Fibroblast of skin of back (primary cell): ENCODE measurements at places on chromosomes 11 and 22.
A peak's percentile ranks its signal among the peaks of the same experiment; 100 is the strongest.

DNA sequence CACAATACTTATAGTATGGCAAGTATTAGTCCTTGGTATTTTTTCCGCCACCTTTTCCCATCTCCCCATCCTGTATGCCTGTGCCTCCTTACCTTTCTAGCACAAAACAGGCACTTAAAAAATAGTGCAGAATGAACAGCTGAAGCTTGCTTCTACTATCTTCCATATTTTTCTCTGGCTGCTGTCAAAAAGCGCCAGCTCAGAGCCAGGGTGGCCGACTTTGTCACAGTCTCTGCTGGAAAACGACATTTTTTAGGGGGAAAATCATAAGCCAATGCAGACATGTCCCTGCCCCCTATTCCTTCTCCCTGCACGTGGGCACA lies 26.5 kb upstream of the ROBO3 start:
- no peak for DNase-seq

GRCh38 chr11:130042093-130042591 lies 27.6 kb upstream of the APLP2 start:
- DNase-seq: peak; percentile 87

GRCh38 chr22:48960576-48960975 lies 867.1 kb downstream of the BRD1 start:
- DNase-seq: no peak

DNA sequence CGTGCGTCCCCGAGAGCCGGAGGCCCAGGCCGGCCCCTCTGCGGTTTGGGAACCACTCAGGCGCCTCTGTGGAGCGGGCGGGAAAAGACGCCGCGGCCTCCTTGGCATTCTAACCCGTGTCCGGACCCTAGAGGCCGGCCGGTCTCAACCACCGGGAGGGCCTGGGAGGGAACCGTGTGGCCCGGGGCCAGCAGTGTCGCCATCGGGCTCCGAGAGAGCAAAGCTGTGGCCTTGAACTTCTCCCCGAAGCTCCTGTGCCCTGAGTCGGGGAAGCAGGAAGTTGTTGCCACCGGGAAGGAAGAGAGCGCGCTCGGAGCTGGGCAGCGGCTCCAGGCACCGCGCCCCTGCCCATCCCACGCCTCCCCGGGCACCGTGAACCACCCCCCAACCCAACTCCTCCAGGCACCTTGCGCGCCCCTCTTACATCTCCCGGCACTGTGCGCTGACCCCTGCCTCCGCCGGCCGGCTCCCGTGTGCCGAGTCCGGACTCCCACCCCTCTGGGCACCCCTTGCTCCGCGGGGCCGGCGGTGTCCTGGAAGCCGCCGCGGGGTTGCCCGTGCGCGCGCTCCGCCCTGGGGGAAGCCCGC lies 80.0 kb upstream of the PPARA start:
- no peak for DNase-seq

DNA sequence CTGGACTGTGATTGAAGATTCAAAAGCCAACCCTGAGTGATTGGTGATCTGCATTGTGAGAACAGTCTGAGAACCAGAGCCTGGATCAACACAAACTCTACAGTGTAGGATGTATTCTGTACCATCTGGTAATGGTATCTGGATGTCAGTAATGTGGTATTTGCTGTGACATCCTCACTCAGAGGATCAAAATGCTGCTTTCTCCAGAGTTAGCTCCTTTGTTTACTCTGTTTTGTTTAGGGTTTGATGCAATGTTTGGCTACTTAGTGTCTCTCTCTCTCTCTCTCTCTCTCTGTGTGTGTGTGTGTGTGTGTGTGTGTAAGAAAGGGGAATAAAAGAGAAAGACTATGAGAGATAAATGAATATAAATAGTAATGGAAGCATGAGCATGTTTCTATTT lies 24.3 kb downstream of the CASP4 start:
- DNase-seq: no peak

DNA sequence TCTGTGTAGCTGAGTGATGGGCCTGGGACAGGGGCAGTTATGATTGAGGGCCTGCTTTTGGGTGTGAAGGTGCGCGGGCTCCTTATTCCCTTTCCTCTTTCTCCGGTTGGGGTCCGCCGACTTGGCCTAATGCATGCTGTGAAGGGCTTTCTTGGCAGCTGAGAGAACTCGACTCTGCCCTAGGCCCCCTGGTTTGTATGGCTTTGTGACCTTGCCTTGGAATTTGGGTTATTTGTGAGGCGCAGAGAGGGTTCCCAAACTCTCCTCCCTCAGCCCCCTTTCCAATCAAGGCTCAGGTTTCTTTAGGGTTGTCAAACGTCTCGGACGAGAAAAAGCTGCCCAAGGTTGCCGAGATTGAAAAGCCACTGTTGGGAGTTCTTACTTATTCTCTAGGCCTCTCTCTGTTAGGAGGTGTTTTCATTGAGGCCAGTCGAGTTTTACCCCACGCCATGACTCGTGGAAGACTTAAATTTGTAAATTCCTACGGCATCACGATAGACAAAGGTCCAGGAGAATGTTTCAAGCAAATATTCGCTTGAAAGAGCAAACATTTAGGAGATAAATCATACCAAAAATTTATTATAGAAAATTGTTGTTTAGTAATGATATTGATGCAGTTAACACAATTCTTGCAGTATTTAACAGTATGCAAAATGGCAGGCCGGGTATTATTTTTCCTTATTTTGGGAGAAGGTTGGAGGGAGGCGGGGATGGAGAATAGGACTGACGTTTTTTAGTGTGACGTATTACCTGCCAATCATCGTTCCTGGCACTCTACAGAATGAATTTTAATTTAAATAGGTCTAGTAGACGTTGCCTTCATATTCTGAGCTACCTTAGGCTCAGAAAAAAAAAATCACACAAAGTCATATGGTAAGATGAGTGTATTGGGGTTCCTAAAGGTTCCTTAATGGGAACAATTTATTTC lies 689 bp downstream of the PDHX start:
- DNase-seq: peak; percentile 16

GRCh38 chr11:17607591-17608570 lies 60.8 kb downstream of the OTOG start:
- no peak for DNase-seq

- no peak for DNase-seq
Observed at GRCh38 chr22:47591016-47591415, 828.6 kb downstream of the TBC1D22A start.

GRCh38 chr11:46519351-46519750 lies 74.5 kb downstream of the AMBRA1 start:
- DNase-seq: no peak

- no peak for DNase-seq
Observed at GRCh38 chr11:72398058-72398758, 36.1 kb downstream of the CLPB start.

- DNase-seq: no peak
Observed at GRCh38 chr22:39311592-39312400, 7.6 kb downstream of the RPL3 start.

GRCh38 chr11:66289548-66290329 lies 796 bp upstream of the YIF1A start:
- no peak for DNase-seq

DNA sequence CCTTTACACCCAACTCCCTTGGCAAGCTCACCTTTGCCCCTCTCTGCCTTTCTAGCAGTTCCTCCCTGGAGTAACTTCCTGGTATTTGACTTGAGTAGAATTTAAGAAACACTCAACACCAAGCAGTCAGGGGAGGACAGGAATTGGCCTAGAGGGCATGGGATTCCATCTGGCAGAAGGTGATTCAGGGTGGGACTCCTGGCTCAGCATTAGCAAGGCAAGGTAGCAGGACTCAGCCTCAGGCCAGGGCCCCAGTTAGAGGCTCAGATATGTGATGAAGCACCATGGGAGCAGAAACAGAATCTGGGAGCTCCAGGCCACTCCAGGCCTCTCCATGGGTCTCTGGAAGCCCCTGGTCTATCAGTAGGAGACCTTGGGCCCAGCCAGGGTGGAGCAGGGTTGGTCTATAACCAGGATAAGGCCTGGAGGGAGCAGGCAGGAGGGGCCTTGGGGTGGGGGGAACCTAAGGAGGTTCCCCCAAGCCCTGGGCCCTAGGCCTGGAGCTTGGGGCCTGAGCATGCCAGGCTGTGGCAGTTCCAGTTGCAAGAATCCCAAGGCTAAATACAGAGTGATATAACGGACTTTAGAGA lies 148.2 kb downstream of the PARVA start:
- DNase-seq: no peak

DNA sequence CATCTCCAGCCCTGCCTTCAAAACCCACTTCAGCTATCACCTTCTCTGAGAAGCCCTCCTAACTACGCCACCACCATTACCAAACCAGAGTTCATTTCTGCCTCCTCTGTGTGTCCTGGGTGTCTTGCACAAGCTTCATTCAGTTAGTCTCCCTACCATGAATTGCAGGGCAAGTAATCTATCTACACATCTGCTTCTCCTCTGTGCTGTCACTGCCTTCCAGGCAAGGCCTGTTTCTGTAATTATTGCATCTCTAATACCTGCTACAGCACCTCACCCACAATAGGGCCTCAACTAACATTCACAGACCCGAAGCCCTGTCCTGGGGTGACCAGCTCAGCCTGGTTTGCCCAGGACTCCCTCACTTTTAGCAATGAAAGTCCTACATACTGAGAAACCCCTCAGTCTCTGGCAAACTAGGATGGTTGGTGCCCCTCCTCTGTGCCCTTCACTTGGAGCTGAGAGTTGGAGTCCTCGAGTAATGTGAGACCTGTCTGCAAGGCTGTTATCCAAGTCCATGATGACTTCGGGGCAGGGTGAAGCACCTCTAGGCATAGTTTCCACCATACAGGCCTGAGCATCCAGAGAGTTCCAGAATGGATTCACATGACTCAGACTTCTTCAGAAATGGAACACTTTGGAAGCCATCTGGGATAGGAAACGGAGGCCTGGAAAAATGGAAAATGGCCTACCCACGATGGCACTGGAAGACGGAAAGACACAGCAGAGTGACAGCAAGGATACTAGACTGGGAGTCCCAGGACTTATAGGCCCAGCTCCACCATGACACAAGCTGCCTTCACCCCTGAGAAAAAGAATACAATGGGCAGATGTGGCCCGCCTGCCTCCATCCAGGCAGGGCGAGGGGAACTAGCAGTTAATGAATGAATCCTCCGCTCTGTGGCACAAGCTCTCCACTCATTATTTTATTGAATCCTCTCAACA lies 269.3 kb downstream of the BUD13 start:
- no peak for DNase-seq

- DNase-seq: peak; percentile 98
Observed at GRCh38 chr22:30830907-30831306, 136.2 kb downstream of the OSBP2 start.

DNA sequence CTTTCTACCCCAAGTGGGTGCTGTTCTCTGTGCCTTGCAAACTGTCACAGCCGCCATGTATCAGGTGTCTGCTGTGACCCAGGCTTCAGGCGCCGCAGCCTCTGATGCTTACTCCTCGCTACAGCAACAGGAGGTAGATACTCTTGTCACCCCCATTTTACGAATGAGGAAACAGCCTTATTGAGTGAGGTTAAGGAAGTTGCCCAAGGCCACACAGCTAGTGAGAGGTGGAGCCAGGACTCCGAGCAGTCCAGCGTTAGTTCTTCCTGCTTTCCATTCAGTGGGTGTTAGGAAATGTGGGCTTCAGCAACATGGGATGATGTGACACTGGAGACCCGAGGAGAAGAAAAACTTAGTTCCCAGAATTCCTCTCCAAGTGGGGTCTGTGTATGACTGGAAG lies 14.3 kb downstream of the RNF215 start:
- DNase-seq: no peak

DNA sequence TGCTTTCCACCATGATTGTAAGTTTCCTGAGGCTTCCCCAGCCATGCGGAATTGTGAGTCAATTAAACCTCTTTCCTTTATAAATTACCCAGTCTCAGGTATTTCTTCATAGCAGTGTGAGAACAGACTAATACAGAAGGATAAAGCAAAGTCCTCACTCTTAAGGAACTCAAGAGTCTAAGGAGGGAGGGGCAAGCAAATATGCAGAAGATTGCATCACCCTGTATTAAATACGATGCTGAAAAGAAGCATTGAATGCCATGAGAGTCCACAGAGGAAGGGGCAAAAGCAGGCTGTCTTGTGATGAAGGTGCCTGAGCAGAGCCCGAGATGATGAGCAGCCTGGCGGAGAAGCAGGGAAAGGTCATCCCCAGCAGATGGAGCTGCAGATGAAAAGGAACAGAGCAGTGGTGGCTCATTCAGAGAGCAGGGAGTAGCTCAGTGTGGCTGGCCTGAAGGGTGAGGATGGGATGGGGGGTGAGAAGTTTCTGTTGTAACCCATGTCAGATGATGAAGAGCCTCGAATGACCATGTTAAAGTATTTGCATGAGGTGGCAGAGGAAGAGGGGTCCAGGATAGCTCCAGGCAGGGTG lies 6.3 kb upstream of the IZUMO1R start:
- no peak for DNase-seq

DNA sequence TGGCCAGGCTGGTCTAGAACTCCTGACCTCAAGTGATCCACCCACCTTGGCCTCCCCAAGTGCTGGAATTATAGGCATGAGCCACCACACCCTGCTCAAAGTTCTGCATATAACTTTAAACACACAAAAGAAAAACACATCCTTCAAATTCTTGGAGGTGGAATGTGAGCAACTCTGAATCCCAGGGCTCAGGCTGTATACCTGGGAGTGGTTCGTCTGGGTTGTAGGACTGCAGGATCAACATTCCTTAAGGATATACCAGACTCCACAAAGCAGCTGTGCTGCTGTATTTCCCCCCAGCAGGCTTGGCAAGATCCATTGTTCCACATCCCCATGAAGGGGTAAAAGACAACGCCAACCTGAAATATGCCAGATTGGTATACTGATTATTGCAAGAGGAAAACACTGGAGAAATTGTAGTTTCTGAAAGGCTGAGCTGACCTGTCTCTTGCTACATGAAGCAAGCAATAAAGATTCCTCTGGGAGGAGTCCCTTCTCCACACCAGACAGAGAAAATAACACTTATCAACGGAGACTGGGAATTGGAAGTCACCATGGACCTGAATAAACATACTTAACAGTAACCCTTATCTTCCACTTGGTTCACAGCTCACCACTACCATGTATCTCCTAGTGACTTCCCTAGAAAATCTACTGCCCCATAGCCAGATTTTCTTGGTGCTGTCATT lies 12.2 kb upstream of the RPS3 start:
- peak; percentile 66 for DNase-seq

DNA sequence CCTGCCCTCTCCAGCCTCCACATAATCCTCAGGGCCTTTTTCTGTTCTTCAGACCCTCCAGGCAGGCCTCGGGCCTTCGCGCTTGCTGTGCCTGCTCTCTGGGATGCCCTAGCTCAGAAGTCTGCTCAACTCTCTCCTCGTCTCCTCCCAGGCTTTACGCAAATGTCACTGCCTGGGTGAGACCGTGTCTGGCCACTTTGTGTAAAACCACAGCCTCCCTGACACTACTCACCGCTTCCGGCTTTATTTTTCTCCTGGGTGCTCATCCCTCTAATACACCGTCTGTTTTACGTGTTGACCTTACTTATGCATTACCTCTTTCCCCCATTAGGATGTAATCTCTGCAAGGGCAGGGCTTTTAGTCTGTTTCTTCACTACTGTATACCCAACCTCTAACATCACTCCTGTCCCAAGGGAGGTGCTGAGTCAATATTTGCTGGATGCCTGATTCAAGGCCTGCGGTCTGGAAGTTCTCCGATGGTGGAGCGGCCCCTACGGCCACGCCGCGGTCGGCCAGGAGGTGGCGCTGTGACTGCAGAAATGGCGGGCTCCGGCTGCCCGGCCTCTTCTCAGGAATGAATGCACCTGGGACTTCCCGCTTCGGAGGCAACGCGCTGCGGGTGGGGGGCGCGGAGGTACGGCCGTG lies 58.2 kb upstream of the THY1 start:
- DNase-seq: peak; percentile 99

GRCh38 chr11:3867209-3868091 lies 12.0 kb downstream of the STIM1 start:
- no peak for DNase-seq
